Activated CD8-positive, alpha-beta T cell treated with anti-CD3 and anti-CD28 coated beads, Interleukin-2, amount 10 ng/mL, durations not matched to agents 7 days and 5 days (primary cell): ENCODE measurements at places on chromosomes 13 and 19. TPM values are rescaled to one million over a fixed set of nuclear protein-coding genes. Genes with fewer than 3 reads are reported as not detected.
A peak's percentile ranks its signal among the peaks of the same experiment; 100 is the strongest.

The OR10H1 gene
- not detected for total RNA-seq

DNA sequence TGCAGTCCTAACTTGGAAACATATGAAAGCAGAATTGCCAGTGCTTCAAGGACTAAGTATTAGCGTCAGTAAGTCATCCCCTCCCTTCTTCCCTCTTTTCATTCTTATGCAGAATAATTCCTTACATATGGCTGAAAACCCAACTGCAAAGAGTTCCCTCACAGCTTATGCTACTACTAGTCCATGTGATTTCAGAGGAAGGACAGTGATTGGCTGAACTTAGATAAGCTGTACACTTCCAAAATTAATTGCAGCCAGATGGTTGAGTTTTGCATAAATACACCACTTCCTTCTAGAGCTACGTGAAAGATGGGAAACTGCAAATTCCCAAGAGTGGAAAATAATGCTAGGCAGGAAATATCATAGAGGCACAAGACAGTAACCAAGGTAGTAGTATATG lies 730.4 kb downstream of the OLFM4 start:
- DNase-seq = no peak
- H3K27me3 ChIP-seq = no peaks in the 10 kb centered on the region
- no peak overlapping the region for H3K4me3 ChIP-seq
- no peak overlapping the region for H3K27ac ChIP-seq

DNA sequence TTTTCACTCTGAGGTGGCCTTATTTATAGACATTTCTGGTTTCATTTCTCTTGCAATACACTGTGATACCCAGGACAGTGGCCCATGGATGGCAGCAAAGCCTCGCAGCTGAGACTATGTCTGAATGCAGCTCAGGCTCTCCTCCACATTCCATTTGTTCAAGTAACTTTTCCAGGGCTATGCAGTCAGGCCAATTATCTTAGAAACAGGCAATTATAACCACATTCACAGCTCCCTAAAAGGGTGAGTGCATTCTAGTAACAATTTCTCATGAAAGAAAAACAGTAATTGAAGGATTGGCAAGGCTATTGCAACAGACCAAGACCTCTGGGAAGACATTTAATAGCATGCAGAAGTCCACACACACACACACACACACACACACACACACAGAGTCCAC lies 264.0 kb downstream of the TBC1D4 start:
- H3K4me1 ChIP-seq = peaks cover 7% of the 10 kb centered on the region
- H3K27ac ChIP-seq = no peak overlapping the region
- no peaks in the 10 kb centered on the region for H3K36me3 ChIP-seq

GRCh38 chr19:30406220-30407067 lies 34.3 kb downstream of the ZNF536 start:
- DNase-seq = no peak
- no peak overlapping the region for H3K27ac ChIP-seq
- H3K36me3 ChIP-seq = no peaks in the 10 kb centered on the region
- H3K4me3 ChIP-seq = no peak overlapping the region
- no peaks in the 10 kb centered on the region for H3K4me1 ChIP-seq

The CTU1 gene
- total RNA-seq = 8.7 TPM

GRCh38 chr13:30486230-30487074 lies 20.7 kb upstream of the HMGB1 start:
- no peak overlapping the region for H3K4me3 ChIP-seq
- no peaks in the 10 kb centered on the region for H3K36me3 ChIP-seq
- H3K27ac ChIP-seq = no peak overlapping the region
- DNase-seq = no peak

- peaks cover 23% of the 10 kb centered on the region for H3K27me3 ChIP-seq
- DNase-seq = no peak
- H3K27ac ChIP-seq = no peak overlapping the region
- no peaks in the 10 kb centered on the region for H3K36me3 ChIP-seq
Measured at GRCh38 chr13:95002126-95002525, 289.8 kb upstream of the SOX21 start.

The SMIM7 gene
- total RNA-seq = 53.5 TPM

GRCh38 chr13:44506719-44507118 lies 69.4 kb downstream of the TSC22D1 start:
- no peaks in the 10 kb centered on the region for H3K4me1 ChIP-seq
- H3K27ac ChIP-seq = no peak overlapping the region
- no peaks in the 10 kb centered on the region for H3K27me3 ChIP-seq
- DNase-seq = no peak
- no peak overlapping the region for H3K4me3 ChIP-seq

GRCh38 chr19:31553112-31553845 lies 204.0 kb upstream of the TSHZ3 start:
- no peaks in the 10 kb centered on the region for H3K36me3 ChIP-seq
- H3K27ac ChIP-seq = no peak overlapping the region
- no peaks in the 10 kb centered on the region for H3K27me3 ChIP-seq
- H3K4me1 ChIP-seq = no peaks in the 10 kb centered on the region
- no peak overlapping the region for H3K4me3 ChIP-seq

DNA sequence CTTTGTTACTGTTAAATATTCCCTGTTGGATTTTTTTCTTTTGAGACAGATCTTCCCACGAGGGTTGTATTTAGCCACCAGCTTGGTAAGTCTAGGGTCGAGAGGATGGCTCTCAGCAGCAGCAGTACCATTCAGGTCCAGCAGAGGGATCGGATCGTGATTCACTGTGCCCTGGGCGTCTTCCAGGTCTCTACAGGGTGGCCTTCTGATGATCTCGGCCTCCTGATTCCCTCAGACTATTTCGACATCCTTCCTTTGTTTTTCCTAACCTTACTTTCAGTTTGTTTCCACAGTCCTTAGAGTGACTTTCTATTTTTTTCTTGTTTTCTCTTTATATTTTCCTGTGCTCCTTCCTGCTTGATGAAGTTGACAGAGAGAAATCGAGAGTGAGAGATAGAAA lies 1436.9 kb downstream of the UQCRFS1 start:
- H3K27me3 ChIP-seq = no peaks in the 10 kb centered on the region
- no peak overlapping the region for H3K4me3 ChIP-seq
- no peak overlapping the region for H3K27ac ChIP-seq
- no peak for DNase-seq

DNA sequence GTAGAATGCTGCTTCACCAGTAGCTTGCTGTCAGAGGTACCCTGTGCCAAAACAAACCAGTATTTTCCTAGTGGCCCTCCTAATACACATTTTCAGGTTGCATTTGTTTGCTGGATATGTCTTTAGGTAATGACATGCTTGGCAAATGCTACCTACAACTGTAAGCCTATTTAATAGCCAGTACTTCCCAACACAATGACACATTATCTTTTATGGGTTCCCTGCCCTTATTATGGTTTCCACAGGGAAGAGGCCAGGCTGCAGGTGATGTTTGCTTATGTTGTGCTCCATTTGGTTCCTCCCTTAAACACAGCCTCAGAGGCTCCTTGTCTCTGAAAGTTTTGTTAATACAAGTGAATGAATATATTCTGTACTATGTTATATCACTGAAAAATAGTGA lies 24.7 kb downstream of the FRY start:
- no peak overlapping the region for H3K27ac ChIP-seq
- no peaks in the 10 kb centered on the region for H3K36me3 ChIP-seq
- H3K4me1 ChIP-seq = no peaks in the 10 kb centered on the region
- H3K27me3 ChIP-seq = peaks cover 3% of the 10 kb centered on the region

The CNN1 gene
- total RNA-seq = not detected

DNA sequence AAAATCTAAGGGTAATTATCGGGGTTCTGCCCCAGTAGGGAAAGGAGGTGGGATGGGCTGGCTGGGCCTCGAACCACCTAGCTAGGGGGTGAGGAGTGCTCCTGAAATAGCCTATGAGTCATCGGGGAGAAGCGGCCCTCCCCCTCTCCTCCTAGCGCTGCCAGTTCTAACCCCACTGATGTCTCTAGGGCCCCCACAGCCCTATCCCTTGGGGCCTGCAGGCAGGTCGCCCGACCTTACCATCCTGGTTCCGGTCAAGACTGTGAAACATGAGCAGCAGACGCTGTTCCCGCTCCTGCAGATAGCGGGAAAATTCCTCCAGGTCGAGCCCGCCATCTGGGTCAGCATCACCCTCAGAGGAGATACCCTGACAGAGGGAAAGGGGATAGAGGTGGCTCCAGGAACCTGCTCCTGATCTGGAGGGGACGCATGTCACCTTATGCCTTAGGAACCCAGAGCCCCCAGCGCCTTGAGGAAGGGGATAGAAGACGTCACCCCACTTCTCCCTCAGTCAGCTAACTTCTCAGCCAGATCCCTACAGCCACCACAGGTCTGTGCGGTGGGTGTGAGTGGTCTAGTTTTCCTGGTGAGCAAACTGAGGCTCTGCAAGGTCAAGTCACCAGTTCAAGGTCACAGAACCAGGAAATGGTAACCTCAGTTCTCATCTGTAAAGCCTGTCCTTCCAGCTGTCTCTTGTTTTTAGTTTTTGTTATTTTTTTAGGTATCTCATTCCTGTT lies 1.5 kb downstream of the SLC25A23 start:
- peaks cover 23% of the 10 kb centered on the region for H3K4me1 ChIP-seq
- DNase-seq = no peak
- H3K36me3 ChIP-seq = peaks cover 37% of the 10 kb centered on the region
- peak overlapping the region; percentile 58 for H3K27ac ChIP-seq
- peak overlapping the region; percentile 77 for H3K4me3 ChIP-seq
- H3K27me3 ChIP-seq = no peaks in the 10 kb centered on the region

DNA sequence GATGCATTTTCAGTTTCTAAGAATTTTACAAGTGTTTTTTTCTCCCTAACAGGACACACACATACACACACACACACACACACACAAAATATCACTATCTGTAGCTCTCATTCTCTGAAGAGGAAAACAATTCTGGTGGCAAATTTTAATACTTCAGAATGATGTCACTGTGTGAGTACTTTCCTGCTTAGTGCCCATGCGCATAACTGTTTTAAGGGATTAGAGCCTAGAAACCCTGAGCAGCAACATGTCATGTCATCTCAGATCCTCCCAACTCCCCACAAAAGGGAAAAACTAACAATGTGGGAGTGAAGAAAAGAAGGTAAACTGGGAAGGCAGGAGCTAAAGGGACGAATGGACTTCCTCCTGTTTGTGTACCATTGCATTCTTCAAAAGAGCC lies 401.2 kb downstream of the SPRY2 start:
- H3K27ac ChIP-seq = no peak overlapping the region
- no peaks in the 10 kb centered on the region for H3K27me3 ChIP-seq
- no peaks in the 10 kb centered on the region for H3K4me1 ChIP-seq
- H3K4me3 ChIP-seq = no peak overlapping the region

DNA sequence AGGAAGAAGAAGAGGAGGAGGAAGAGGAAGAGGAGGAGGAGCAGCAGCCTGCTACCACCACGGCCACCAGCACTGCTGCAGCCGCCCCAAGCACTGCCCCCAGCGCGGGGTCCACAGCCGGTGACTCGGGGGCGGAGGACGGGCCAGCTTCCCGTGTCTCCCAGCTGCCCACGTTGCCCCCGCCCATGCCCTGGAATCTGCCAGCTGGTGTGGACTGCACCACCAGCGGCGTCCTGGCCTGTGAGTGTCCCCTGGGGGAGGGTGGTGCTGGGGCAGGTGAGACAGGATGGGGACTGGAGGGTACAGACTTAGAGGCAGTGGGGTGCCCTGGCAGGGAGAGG lies 11.4 kb downstream of the SCAF1 start:
- no peak overlapping the region for H3K4me3 ChIP-seq
- H3K4me1 ChIP-seq = peaks cover 3% of the 10 kb centered on the region
- no peak overlapping the region for H3K27ac ChIP-seq
- no peaks in the 10 kb centered on the region for H3K27me3 ChIP-seq

DNA sequence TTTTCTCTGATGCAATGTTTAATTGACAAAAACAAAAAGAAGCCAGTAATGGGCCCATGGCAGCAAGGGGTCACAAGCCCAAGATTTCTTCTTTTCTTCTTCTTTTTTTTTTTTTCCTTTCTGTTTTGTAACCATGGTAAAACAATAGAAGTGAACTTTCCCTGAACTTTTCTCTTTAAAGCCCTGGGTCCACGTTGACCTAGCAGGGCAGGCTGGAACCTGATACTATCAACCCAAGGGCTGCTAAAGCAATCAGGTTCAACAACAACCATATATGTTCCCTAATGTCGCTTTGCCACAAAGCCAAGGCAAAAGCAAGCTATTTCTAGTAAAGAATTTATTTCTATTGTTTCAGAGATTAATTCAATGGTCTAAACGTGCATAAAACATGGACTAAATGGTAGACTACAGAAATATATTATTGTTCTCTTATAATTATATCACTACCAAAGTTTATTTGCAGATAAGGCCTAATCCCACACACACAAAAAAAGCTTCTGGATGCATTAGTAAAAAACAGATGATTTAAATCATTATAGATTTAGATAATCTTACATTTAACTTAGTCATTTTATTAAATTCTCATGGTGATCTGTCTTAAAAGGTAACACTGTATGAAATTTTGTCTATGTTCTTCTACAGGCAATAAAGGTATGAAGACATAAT lies 153.9 kb downstream of the DACH1 start:
- no peaks in the 10 kb centered on the region for H3K36me3 ChIP-seq
- no peak overlapping the region for H3K4me3 ChIP-seq
- H3K27ac ChIP-seq = no peak overlapping the region
- DNase-seq = no peak
- H3K4me1 ChIP-seq = no peaks in the 10 kb centered on the region

- peaks cover 4% of the 10 kb centered on the region for H3K36me3 ChIP-seq
- no peaks in the 10 kb centered on the region for H3K27me3 ChIP-seq
- H3K4me1 ChIP-seq = peaks cover 53% of the 10 kb centered on the region
- no peak for DNase-seq
- no peak overlapping the region for H3K4me3 ChIP-seq
- no peak overlapping the region for H3K27ac ChIP-seq
Measured at GRCh38 chr13:99003186-99003585, 25.3 kb upstream of the DOCK9 start.

DNA sequence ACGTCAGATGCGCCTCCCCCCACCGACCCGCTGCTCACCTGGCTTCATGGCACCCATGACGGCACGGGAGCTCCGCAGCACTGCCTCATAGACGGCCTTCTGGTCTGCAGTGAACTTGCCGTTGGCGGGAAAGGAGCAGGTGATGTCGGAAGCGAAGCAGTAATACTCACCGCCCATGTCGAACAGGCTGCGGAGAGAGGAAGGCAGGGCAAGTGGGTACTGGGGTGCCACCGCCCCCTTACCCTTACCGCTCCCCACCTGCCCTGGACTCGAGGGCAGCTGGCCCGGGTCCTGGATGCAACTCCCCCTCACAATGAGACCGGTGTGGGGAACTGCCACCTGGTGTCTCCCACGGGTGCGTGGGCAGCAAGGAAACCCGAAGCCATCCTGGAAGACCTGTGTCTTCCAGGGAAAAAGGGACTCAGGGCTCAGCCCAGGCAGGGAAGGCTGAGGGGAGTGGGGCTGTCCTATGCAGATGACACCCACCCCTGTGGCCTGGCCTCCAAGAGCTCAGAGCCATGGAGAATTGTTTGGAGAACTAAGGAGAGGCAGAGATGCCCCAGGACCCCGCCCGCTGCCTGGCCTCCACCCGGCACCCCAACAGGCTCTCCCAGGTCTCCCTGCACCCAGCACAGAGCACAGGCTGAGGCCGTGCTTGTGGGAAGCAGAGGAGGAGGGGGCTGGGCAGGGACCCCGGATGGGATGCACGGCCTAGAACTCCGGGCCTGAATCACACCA lies 28.3 kb downstream of the CEBPG start:
- no peaks in the 10 kb centered on the region for H3K27me3 ChIP-seq
- H3K4me3 ChIP-seq = no peak overlapping the region
- no peaks in the 10 kb centered on the region for H3K4me1 ChIP-seq
- H3K27ac ChIP-seq = no peak overlapping the region
- no peak for DNase-seq
- no peaks in the 10 kb centered on the region for H3K36me3 ChIP-seq

- H3K36me3 ChIP-seq = no peaks in the 10 kb centered on the region
- DNase-seq = no peak
- no peak overlapping the region for H3K4me3 ChIP-seq
- H3K27me3 ChIP-seq = peaks cover 50% of the 10 kb centered on the region
- no peak overlapping the region for H3K27ac ChIP-seq
- H3K4me1 ChIP-seq = no peaks in the 10 kb centered on the region
Measured at GRCh38 chr13:101917833-101918661, 465.6 kb downstream of the ITGBL1 start.
